ENCODE measurements at places on chromosomes 6 and 20. TPM values are rescaled to one million over a fixed set of nuclear protein-coding genes. Genes with fewer than 3 reads are reported as not detected.

DNA sequence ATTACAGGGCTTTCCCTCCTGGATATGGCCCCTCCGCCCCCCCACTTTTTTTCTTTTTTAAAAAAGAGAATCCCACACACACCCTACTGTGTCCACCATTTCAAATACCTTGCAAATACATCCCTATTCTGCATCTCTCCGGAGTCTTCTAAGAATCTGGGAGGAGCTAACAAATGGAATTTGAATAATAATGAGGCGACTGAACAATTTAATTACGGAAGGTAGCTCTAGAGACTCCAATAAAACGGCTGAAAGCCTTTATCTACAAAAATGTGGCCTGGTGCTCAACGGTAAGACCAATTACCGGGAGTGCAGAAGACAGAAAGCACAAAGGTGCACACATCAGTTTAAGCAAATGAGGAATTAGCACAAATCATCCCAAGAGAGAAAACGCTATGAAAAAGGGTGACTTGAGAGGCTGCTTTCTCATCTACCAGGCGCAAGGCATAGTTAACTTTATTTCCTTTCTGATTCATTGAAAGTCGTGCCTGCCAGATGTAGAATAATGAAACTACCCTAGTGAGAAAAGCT is 1.8 kb downstream of the RRAGD start:
- no peak for DNase-seq

The EDEM2 gene
- total RNA-seq, result 9.1 TPM

The DNMT3B gene
- total RNA-seq, result 0.22 TPM

- no peak for DNase-seq
Measured at GRCh38 chr6:138258991-138259390, 40.7 kb upstream of the PBOV1 start.

GRCh38 chr20:62935204-62935967 is 2.6 kb upstream of the GID8 start:
- DNase-seq, result no peak

- DNase-seq, result no peak
Measured at GRCh38 chr6:766625-767024, 73.7 kb upstream of the EXOC2 start.

The NFYA gene
- total RNA-seq, result 9.5 TPM

DNA sequence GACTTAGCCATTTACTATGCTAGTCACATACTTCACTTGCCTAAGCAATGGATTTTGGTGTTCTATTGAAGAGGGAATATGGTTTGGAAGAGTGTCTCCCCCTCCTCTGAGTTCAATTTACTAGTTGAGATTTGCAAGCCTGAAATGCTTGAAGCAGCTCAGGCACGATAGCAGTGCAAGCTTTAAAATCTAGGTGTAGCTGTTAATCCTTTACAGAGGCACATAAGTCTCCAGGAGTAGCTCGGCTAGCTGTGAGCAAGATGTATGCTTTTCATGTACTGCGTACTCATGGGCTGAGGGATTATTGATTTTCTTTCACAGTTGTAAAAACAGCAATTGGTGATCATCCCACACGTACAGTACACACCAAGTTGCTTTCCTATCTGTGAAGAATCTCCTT is 726 bp downstream of the FLRT3 start:
- DNase-seq, result no peak

GRCh38 chr6:35724059-35724458 is 12.8 kb upstream of the ARMC12 start:
- no peak for DNase-seq

DNA sequence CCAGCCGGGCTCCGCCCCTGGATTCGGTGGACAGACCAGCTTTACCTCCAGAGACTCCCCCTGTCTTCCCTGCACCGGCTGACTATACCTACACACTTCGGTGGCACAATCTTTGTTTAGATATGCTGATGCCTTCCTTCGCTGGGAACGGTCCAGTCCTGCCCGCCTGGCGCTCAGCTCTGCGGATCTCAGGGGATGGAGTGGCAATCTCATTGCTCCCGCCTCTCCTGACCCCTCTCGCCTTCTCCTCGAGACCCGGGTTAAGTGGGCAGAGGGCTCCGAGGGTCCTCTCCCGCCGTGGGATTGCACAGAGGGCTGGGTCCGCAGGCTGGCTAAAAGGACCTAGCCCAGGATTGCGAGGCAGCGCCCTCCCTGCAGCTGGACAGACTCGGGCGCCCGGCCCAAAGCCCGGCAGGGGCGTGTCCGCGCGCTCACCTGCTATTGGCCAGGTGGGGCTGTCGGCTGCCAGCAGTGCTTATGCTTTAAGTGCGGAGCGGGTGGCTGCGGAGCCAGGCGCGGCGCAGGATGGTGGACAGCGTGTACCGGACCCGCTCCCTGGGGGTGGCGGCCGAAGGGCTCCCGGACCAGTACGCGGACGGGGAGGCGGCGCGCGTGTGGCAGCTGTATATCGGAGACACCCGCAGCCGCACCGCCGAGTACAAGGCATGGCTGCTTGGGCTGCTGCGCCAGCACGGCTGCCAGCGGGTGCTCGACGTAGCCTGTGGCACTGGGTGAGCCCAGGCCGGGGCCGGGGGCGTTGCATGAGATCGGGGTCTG is at the start of gene GNMT:
GNMT (plus strand) TSS at position 512 of the 777 bp plus-strand sequence; CDS start at position 526, 14 bp downstream.
- peak; percentile 83 for DNase-seq

The TMEM14A gene
- total RNA-seq, result 8.4 TPM

The DEFB124 gene
- total RNA-seq, result not detected

DNA sequence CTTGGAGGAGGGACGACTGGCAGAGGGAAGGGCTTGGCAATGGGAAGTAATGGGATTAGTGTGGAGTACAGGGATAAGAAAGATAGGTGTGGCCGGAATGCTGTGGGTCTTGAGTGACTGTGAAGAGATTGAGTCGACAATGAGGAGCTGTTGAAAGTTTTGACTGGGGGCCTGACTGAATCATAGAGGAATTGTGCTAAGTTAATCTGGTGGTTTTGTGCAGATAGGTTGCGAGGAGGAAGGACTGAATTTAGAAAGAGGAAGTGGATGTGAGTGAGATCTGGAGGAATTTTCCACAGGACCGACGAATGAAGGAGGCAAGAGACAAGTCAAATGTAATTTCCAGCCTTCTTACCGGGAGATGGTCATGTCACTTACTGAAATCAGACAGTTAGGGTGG is 143.9 kb upstream of the RALGAPA2 start:
- no peak for DNase-seq

GRCh38 chr6:160293844-160294243 is 35.2 kb upstream of the SLC22A2 start:
- no peak for DNase-seq

- DNase-seq, result no peak
Measured at GRCh38 chr6:15580326-15580725, 82.5 kb downstream of the DTNBP1 start.

DNA sequence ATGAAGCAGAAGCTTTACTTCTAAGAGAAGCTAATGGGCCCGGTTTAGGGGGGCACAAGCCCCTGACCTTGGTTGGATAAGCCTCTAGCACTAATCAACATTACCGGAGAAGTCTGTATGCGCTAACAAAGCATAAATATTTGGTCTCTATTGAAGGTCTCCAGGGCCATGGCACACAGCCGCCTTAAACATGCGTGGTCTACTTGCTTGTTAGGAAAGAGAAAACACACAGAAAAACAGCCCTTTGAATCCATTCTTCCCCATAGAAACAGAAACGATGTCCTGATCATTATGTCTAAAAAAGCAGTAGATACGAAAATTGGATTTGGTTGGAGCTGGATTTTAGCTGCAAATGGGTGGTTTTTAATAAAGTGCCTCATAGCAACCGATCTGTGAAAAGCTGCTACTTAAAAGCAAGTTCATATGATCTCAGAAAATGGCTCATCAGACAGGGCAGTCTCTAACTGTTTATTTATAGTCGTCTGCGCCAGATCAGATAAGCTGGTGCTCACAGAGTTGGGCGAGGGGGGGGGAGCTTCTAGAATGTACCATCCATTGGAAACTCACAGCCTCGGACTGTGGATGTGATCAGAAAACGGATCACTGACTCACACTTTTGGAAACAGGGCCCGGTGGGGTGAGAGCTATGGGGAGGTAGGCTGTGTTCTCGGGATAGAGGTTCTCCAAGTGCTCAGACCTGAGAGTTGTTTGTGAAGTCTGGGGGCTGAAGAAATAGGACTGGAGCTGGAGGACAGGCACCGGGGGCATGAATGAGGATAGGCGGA is 35.3 kb upstream of the APCDD1L start:
- DNase-seq, result no peak

GRCh38 chr6:46204880-46205650 is 34.3 kb upstream of the ENPP5 start:
- no peak for DNase-seq

DNA sequence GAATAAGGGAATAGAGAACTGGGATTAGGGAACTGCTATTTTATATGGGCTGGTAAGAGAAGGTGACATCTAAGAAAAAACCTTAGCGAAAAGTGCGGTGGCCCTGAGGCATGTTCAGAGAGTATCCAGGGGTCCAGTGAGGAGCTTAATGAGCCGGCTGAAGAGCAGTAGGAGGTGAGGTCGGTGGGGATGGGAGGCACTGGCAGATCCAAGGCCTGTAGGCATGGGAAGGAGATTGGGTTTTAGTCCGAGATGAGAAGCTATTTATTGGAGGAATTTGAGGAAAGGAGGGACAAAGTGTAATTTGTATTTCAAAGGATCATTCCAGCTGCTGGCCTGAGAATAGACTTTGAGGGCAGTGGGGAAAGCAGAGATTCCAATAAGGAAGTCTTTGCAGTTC is 123.8 kb downstream of the QKI start:
- no peak for DNase-seq

DNA sequence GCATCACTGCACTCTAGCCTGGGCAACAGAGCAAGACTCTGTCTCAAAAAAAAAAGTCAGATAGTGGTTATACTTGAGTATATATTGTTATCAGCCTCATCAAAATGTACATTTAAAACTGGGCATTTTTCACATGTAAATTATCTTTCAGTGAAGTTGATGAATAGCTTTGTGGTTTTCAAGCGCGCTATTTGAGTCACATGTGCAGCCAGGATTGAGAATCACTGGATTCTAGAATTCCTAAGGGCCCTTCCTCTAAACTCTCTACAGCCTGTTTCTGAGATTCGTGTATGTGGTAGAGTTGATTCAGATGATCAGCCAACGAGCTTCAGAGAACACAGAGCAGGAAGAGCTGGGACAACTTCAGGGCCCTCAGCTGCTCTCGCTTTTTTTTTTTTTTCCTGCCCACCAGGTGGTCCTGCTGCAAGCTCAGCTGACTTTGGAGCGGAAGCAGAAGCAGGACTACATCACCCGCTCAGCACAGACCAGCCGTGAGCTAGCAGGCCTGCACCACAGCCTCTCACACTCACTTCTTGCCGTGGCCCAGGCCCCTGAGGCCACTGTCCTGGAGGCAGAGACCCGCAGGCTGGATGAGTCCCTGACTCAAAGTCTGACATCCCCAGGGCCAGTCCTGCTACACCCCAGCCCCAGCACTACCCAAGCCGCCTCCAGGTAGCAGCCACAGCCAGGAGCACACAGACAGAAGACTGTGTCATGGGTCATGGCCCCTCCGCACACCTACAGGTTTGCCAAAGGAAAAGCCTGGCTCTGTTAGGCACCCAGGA is 18.3 kb downstream of the C20orf173 start:
- DNase-seq, result no peak

DNA sequence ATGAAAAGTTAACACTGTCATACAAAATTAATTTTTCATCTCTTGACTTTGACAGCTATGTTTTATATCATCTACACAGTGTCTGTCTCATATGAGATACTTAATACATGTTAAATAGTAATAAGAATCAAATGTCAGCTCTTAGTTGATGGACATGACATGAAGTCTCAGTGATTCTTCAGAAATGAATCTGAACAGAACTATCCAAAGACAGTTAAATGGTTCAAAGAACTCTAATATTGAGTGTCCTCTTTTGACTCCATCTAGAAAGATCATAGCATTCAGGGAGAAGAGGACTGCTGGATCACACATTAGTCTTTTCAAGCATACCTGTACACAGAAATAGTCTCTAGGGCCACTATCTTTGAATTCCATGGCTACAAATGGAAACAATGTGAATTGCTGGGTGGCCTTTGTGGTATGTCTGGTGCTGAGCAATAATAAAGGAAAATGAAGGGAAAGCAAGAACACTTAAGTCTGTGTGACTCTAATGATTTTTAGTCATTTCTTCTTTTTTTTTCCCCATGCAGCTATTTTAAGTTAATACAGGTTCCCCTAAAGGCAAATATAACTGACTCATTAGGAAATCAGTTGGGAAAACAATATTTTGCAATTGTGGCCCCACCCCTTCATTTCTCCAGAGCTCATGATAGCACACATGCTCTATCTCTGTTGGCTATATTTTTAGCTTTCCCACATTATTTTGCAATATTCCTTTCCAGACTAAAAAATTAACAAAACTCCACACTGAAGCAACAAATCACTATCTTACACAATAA is 367.5 kb downstream of the GRIK2 start:
- DNase-seq, result no peak

The CST5 gene
- not detected for total RNA-seq

The WFDC10B gene
- total RNA-seq, result not detected

- DNase-seq, result no peak
Measured at GRCh38 chr20:43985608-43986316, 71.1 kb downstream of the TOX2 start.

The ITPR3 gene
- 6.0 TPM for total RNA-seq
